Urothelium cell line (cell line): ENCODE measurements at places on chromosomes 2 and 18.

GRCh38 chr18:78681396-78681795, 298.2 kb upstream of the SALL3 start:
- no peak for DNase-seq

- peak; percentile 50 for DNase-seq
Observed at GRCh38 chr2:191264647-191265081, 19.5 kb downstream of the MYO1B start.

DNA sequence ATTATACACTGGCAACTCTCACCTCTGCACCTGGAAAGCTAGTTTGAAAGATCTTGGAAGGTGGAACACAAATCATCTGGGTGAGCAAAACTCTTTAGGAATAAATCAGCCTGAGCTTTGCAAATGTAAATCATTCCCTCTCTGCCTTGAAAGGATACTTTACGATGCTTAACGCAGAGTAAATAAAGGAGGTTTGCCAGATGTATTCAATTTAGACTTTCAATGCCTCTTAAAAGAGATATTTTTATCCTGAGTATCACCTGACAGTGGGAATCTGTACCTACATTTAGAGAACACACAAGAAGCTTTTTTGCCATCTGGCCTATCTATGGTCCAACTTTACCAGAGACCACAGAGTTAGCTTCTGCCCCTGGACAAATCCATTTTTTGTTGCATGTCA, 983.2 kb upstream of the CDH2 start:
- DNase-seq, result no peak

DNA sequence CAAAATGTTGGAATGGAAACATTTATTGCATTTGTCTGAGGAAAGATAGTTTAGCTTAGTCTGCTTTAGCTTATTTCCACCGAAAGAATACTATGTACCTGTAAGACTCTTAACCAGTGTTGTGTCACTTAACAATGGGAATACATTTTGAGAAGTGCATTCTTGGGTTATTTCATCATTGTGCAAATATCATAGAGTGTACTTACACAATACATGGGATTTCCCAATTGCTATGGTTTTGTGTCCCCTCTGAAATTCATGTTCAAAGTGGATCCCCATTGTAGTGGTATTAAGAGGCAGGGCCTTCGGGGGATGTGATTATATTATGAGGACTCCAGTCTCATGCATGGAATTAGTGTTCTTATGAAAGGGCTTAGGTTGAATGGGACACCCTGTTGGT, 249.4 kb upstream of the UBE2E3 start:
- no peak for DNase-seq

DNA sequence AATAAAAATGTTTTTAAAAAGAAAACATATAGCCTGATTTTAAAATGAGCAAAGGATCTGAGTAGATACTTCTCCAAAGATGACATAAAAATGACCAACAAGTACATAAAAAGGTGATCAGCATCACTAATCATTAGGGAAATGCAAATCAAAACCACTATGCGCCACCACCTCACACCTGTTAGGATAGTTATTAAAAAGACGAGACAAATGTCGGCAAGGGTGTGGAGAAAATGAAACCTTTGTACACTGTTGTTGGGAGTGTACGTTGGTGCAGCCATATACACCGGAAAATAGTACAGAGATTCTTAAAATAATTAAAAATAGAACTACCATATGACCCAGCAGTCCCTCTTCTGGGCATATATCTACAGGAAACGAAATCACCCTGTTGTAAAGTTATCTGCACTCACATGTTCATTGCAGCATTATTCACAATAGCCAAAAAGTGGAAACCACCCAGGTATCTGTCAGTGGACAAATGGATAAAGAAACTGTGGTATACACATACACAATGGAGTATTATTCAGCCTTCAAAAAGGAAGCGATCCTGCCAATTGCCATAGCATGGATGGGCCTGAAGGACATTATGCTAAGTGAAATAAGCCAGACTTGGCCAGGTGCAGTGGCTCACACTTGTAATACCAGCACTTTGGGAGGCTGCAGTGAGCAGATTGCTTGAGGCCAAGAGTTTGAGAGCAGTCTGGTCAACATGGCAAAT, 91.6 kb downstream of the PRKRA start:
- no peak for DNase-seq

GRCh38 chr2:37456479-37456878, 112.0 kb downstream of the QPCT start:
- DNase-seq, result no peak

DNA sequence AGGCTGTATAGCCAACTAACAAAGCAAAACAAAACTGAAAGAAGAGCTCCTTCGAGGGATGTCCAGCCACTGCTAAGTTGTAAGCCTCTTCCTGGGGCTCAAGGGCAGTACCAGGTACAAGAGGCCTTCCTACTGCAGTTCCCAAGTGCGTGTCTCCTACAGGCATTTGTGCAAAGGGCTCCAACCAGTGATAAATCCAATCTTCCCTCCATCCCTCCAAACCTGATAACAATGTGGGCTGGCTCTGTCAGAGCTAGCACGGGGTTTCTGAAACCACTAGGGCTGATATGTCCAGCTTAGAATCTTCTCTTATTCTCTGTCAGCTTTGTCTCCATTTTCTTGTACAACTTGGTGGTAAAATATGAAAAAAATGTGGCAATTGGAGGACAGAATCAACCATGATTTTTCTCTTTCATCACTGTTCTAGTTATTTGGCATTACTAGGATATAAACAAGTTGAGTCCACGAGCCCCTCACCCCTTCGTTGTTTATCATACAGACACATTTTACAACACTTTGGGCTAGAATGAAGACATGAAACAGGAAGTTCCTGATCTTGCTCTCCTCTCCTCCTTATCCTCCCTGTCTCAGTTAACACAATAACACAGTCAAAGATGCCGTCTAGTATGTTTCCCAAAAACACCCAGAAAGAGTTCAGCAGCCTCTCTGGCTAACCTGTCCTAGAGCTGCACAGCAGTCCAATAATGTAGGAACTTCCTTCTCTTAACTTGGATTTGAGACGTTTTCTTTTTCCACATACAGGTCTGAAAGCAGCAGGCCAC, 35.4 kb upstream of the WIPF1 start:
- no peak for DNase-seq

- no peak for DNase-seq
Observed at GRCh38 chr18:8865934-8866333, 160.6 kb downstream of the MTCL1 start.

DNA sequence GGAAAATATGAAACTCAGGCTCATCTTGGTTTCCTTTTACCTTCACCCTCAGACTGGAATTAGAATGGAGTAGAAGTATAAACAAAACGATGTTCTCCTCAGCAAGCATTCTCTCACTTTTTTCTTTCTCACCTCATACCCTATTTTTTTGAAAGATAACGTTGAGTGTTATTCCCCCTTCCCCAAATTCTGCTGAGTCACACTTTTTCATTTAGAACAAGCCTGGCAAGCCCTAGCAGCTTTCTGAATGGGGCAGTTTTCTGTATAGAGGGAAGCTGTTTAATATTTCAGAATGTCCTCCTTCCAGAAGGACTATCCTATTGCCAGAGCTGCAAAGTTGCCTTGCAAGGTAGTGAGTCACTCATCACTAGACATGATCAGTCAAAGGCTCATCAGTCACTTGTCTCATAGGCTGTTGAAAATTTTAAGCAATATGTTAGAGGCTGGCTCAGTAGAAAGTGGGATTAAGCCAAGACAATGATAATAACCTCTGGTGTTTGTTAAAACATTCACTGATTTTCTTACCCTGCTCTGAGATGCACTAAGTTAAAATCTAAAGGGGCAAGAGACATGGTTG, 416.1 kb downstream of the RNF144A start:
- no peak for DNase-seq

- DNase-seq, result peak; percentile 76
Observed at GRCh38 chr18:48446582-48447225, 37.5 kb upstream of the ZBTB7C start.

DNA sequence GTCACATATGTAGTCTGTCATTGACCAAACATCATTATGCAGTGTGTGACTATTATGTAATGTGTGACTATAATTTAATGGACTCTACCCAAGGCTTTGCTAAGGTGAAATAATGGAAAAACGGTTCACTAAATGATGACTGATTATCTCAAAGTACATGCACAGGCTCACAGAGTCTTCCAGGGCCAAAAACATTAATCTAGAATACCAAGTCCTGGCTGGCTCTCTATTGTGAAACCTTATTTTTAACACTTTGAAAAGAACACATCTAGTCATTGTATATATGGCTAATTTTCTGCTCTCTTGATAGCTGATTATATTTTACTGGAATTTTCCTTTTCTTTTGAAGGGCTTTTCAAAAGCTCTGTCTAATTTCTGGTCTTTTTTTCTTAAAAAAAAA, 102.9 kb upstream of the THUMPD2 start:
- DNase-seq, result no peak

GRCh38 chr2:38876407-38876806, 631 bp downstream of the MORN2 start:
- DNase-seq, result no peak

- no peak for DNase-seq
Observed at GRCh38 chr2:54099829-54100585, 15.4 kb upstream of the ACYP2 start.

DNA sequence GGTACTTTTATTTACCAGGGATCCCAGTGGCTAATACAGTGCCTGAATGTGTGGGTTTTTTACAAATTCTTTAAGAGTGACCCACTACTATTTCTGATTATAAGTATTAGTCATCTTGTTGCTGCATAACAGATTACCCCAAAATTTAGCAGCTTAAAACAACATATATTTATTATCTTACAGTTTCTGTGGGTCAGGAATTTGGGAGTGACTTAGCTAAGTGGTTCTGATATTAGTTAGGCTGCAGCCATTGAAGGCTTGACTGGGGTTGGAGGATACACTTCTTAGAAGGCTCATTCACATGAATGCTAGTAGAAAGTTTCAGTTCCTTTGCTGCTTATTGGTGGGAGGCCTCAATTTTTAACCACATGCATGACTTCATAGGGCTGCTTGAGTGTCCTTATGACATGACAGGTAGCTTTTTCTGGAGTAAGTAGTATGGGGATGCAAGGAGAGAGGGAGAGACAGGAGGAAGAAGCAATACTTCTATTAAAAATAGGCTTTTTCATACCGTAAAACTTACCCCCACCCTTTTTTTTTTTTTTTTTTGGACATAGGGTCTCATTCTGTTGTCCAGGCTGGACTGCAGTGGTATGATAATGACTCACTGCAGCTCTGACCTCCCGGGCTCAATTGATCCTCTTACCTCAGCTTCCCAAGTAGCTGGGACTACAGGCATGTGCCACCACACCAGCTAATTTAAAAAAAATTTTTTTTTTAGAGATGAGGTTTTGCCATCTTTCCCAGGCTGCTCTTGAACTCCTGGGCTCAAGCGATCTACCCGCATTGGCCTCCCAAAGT, 13.3 kb upstream of the POLE4 start:
- DNase-seq, result no peak

GRCh38 chr2:20465716-20466394, 19.0 kb downstream of the RHOB start:
- DNase-seq, result no peak

GRCh38 chr2:155840661-155841060, 491.9 kb downstream of the NR4A2 start:
- no peak for DNase-seq

- DNase-seq, result no peak
Observed at GRCh38 chr2:88160517-88160916, 9.6 kb upstream of the THNSL2 start.

DNA sequence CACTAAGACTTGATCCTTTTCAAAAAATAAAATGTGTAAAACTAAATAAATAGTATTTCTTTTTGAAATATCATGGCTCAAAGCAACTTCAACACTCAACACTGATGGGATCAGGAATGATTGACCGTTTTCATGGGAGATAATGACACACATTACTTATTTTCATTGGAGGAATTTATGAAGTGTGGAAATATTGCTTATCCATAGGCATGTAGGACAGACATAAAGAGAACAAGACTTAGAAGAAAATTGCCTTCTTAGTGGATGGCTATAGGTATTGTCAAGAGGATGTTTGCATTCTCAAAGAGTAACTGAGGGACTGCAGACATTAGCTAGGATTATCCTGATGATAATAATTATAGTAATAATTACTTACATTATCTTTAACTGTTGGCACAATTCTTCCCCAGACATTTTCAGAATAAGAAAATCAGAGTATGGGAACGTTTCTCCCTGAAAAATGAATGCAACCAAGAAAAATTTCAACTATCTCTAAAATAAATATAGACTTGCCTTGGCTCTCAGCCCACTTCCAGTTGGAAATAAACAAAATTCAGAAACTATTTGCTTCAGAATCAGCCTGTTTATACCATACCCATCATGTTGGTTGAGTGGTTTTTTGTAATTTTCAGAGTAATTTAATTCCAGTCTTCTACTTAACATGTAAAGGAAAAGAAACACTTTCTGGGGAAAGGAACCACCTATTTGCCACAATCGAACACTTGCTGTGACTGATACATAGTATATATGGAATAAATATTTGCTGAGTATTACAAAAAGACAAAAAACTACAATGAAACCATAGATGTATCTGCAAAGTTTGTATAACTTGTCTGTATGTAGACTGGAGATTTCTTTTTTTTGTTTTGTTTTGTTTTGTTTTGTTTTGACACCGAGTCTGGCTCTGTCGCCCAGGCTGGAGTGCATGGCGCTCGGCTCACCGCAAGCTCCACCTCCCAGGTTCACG, 165.7 kb downstream of the TMX3 start:
- DNase-seq, result no peak

DNA sequence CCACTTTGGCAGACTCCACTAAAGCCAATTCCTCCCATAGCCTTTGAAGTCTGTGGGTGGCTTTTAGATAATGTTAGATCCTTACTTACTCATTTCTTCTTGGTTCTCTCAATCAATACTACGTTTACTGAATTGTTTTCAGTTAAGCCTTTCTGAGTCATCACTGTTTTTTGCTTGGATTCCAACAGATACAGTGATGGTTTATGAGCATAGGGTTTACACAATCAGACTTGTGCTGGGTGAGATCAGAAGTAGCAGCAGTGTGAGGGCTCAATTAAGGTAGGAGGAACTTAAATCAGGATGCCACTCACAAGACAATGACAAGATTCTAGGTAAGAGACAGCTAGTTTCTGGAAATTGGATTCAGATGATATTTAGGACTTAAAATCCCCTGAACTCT, 297.7 kb upstream of the DOK6 start:
- DNase-seq, result no peak

GRCh38 chr2:172978063-172978383, 97.6 kb upstream of the MAP3K20 start:
- DNase-seq, result no peak

- DNase-seq, result no peak
Observed at GRCh38 chr2:151638191-151638933, 95.9 kb downstream of the NEB start.

- no peak for DNase-seq
Observed at GRCh38 chr18:68642003-68642402, 72.9 kb downstream of the TMX3 start.
